NCI-H1694 treated with DMSO at 0.1 percent for 48 hours (cell line): ENCODE measurements at places on chromosomes 16 and 17.

DNA sequence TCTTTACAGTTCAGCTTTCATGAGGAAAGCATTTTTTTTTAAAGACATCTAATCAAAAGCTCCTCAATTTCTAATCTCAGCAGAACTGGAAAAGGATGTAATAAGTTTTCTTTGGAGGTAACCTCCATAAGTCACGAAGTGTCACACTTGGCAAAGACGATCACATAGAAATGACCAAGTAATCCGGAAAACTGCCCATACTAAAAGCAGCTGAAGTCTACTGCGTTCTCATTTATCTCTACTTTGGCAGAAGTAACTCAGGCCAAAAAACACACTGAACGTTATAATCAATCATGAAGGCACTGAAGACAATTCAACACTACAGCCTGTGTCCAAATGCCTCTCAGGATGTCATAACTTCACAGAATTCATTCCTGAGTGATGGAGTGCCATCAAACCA lies 39.8 kb downstream of the ERN1 start:
- DNase-seq, result no peak

GRCh38 chr17:27743281-27743885 lies 56.9 kb downstream of the NOS2 start:
- no peak for DNase-seq

DNA sequence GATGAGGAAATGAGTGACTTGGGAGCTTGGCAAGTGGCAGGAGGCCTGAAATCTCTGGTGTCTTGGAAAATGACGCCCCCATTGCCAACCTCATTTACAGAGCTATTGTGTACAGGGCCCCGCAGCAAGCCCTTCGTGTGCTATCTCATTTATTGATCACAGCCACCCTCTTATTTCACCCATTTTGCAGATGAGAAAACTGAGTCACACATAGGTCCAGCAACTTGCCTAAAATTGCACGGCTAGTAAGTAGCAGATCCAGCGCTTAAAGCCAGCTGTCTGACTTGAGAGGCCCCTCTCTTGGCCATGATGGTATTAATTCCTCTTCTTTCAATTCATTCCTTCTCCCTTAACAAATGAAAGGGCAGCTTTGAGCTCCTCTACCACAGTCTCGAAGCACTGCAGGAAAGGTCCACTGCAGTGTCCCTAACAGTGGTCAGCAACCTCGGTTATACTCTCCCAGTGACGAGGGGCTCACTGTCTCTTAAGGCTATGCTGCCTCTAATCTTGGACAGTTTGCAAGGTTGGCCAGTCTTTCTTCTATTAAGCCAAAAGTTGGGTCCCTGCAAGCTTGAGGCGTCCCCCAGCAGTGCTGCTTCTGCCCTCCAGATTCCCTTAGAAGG lies 162.2 kb downstream of the COPRS start:
- no peak for DNase-seq

DNA sequence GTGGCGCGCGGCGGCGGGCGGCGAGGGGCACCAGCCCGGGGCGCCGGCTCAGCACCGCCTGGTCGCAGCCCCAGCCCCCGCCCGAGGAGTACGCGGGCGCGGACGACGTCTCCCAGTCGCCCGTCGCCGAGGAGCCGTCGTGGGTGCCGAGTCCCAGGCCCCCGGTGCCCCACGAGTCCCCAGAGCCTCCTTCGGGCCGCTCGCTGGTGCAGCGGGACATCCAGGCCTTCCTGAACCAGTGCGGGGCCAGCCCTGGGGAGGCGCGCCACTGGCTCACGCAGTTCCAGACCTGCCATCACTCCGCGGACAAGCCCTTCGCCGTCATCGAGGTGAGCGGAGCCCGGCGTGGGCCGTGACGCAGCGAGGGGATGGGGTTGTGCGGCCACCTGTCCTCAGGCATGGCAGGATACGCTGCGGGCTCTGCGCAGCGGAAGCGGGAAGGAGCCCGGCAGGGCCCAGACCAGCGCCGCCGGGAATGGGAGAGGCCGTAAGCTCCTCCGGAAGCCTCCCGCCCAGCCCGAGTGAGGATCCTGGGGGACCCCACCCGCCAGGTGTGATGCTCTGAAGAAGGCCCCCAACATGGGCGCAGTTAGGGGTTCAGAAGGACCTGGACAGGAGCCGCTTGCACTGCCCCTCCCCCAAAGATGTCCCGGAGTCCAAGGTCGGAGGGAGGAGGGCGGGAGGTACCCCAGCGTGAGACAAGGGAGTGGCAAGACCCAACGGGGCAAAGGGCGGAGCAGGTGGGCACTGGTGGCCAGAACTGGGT lies 522 bp downstream of the NAGS start:
- no peak for DNase-seq

- DNase-seq, result no peak
Measured at GRCh38 chr16:7548796-7549318, 216.2 kb downstream of the RBFOX1 start.
